ENCODE measurements at places on chromosomes 6 and 20.

DNA sequence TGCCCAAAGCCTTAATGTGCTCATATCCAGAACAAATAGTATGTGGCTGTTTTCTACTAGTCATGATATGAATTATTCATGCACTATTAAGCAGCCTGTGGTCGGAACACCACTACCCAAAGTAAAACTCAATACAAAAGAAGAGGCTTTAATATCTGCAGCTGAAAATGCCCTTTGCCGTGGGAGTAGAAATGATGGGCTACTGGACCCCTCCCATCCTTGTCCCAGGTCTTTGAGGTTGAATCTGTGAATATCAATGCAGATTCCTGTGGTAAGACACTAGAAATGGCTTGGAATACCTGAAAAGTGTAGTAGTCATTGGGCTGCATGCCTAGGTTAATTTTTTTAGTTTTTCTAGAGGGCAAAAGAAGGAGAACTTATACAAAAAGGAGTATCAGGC lies 303.7 kb downstream of the TBC1D7 start:
- DNase-seq: no peak

- DNase-seq: no peak
These were observed 31.6 kb upstream of the SNX9 start for GRCh38 chr6:157791450-157791849.

- DNase-seq: no peak
These were observed 168.6 kb downstream of the GMPR start for GRCh38 chr6:16406966-16407365.

DNA sequence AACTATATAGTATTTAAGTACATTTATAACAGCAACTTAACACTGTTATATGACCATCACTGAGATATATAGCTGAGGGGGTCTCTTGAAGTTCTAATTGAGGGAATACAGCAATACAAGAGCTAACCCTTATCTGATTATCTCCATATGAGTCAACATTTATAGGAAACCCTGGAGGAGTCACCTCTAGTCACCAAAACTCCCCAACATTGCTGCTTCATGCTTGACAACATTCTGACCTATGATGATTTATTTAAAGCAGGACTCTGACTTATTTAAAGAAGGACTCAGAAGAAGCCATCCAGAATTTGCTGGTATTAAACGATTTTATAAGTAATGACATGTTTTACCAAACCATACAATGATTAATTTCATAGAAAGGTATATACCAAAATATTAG lies 182.6 kb upstream of the NOX3 start:
- no peak for DNase-seq

GRCh38 chr6:161373905-161374451 lies 100.1 kb upstream of the AGPAT4 start:
- DNase-seq: peak; percentile 18

GRCh38 chr20:15022921-15023320 lies 685.5 kb upstream of the FLRT3 start:
- no peak for DNase-seq

DNA sequence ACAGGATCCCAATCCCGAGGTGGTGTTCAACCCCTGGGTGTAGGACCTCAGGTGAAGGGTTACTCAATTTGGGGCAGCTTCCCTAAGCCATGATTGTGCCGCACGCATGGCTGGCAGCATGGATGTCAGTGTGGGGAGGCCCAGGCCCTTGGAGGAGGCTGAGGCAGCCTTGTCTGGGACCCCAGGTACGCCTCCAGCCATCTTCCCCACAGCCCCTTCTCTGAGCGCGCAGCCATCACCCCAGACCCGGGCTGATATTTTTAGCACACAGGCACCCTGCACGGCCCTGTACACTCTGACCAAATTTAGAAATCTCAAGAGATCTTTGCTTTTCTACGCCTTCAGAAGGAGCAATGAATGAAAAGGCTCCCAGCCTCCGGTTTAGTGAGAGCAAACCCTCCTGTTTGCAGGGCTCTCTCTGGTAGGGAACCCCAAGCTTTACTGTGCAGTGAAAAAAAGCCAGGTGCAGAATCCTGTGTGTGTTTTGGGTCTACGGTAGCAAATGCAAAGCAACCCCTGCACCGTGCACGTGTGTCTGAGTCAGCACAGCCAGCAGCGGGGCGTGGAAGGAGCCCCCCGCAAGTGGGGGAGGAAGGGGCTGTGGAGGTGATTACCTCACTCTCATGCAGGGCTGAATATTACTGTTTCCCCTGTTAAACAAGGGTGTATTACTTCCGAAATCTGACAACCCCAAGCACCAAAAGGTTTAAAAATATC lies 44.3 kb downstream of the CTCFL start:
- no peak for DNase-seq

DNA sequence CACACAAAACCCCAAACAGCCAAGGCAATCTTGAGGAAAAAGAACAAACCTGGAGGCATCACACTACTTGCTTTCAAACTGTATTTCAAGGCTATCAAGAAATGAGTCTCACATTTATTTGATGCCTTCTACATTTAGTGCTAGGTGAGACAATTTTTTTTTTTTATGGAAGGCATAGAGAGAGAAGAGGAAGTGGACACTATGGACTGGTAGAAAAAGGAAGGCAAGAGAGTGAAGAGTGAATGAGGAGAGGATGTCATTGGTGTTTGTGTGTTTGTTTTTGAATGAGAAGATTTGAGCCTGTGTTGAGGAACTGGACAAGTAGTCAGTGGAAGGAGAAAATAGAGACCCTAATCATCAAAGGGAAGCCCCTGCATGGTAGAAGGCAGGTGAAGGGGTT lies 182.0 kb upstream of the JAG1 start:
- DNase-seq: no peak

- DNase-seq: no peak
These were observed 109.7 kb downstream of the FIG4 start for GRCh38 chr6:109800771-109801170.

DNA sequence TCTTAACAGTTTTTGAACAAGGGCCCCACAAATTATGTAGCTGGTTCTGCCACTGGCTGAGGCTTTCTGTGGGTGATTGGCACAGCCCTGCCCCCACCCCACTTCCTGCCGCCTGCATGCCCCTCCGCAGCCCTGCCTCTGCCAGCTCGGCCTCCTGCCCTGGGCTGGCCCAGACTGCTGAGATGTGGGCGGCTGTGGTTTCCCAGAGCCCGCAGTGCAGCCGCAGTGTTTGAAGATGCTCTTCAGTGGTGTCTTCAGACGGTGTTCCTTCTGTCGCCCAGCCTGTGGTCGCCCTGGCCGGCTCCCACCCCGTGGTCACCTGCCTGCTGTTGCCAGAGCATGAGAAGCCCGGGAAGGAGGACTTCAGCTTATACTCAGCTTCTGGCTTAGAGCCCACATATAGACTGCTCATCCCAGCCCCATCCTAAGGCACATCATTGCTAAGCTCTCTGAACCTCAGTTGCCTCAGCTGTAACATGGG lies 154.3 kb downstream of the VEGFA start:
- DNase-seq: no peak

GRCh38 chr6:127019828-127020227 lies 98.6 kb upstream of the RSPO3 start:
- DNase-seq: no peak

GRCh38 chr6:167719920-167720319 lies 106.8 kb upstream of the AFDN start:
- no peak for DNase-seq

- DNase-seq: no peak
These were observed 9.6 kb upstream of the C6orf132 start for GRCh38 chr6:42152024-42152423.

- no peak for DNase-seq
These were observed 79.6 kb downstream of the RPS12 start for GRCh38 chr6:132893772-132894490.

GRCh38 chr20:9919271-9920014 lies 80.6 kb upstream of the PAK5 start:
- DNase-seq: no peak

GRCh38 chr6:89475634-89476033 lies 42.7 kb downstream of the ANKRD6 start:
- no peak for DNase-seq

GRCh38 chr6:52739134-52739533 lies 24.1 kb downstream of the GSTA2 start:
- DNase-seq: no peak

DNA sequence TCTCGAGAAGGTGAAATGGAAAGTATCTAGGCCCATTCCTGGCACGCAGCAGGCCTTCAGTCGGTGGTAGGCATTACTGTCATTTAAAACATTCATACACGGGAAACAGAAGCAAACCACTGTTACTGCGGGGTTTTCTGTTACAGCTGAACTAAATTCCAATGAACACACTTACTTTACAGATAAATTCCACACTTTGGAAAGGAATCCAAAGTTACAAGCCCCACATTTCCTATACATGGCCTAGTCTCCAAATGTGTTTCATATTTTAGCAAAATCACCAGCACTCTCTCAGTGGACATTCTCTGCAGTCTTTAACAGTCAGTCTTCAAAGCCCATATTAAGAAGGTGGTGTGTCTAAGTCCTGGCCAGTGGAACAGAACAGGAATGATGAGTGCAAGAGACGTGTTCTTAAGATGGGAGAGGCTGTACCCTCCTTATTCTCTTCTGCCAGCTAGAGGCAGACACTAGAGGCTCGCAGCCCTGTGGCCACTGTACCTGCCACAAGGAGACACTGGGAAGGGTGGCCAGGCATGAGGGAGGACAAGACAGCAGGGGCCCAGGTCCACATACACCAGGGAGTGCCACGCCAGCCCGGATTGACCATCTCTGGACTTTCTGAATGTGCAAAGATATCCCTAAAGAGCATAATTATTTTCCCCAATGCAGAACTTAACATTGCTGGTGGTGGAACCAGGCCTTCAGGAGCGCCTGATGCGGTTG lies 76.4 kb downstream of the CDC5L start:
- no peak for DNase-seq

Data from stimulated activated CD8-positive, alpha-beta memory T cell treated with anti-CD3 and anti-CD28 coated beads, Interleukin-4, amount 100 ng/mL, for 1 hour (primary cell).